ENCODE measurements at places on chromosomes 5 and 9.

- no peak for DNase-seq
Measured at GRCh38 chr9:6383551-6384225, 29.3 kb upstream of the UHRF2 start.

- DNase-seq, result no peak
Measured at GRCh38 chr5:108681079-108681921, 66.4 kb upstream of the FER start.

DNA sequence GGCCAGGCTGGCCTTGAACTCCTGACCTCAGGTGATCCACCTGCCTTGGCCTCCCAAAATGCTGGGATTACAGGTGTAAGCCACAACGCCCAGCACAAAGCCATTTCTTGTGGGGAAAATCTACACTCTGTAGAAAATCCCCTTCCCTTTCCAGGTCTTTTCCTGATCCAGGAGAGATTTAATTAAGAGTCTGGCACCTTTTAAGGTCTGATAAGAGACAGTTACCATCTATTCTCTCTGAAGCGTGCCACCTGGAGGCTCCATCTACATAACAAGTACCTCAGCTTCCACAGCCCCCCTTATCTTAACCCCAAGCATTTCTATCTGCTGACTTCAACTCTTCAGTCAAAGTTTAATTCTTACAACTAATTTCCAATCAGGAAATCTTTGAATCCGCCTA is 71.4 kb upstream of the CDK20 start:
- DNase-seq, result no peak

DNA sequence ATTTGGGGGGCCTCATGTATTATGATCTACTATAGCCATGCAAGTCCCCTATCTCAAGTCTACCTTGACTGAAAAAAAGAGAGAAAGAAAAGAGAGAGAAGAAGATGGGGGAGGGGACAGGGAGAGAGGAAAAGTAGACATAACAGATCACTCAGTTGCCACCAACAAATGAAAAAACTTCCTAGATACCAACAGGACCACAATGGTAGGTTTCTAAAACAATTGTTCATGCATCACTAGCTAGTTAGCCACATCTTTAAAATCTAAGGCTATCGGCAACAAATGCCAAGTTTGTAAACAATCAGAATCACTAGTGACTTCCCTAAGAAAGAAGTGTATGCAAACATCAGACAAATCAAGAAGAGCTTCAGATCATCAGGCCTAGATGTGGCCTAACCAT is 328.2 kb downstream of the BNC2 start:
- no peak for DNase-seq

- DNase-seq, result no peak
Measured at GRCh38 chr9:123835821-123836220, 94.1 kb downstream of the DENND1A start.

DNA sequence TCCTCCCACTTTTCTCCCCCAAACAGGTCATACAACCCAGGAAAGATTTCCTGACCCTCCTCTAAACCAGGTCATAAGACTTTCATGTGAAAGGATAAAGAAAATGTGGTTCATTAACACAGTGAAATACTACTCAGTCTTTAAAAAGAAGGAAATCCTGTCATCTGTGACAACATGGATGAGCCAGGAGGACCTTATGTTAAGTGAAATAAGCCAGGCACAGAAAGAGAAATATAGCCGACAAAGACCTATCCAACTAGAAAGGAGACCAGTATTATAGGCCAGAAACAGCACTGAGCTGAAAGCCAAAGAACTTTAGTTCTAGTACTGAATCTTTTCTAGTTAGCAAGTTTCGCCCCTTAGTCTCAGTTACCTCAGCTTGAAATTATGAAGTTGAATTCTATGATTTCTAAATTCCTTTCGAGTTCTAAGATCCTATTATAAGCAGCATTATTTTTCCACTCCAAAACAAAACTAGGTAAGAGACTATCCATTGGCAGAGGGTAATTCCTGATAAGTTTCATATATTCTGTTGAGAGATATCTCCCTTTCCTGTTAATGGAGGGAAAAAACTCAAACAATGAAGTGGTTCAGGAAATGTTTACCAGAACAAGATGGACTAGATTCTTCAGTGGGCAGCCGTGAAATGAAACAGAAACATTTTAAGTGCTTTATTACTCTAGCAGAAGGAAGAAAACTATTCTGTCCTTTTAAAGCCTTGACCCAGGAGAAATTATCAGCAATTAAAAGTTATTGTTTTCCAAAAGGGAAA is 42.5 kb downstream of the GNA14 start:
- DNase-seq, result no peak

- no peak for DNase-seq
Measured at GRCh38 chr5:169036079-169036805, 264.7 kb downstream of the SLIT3 start.

DNA sequence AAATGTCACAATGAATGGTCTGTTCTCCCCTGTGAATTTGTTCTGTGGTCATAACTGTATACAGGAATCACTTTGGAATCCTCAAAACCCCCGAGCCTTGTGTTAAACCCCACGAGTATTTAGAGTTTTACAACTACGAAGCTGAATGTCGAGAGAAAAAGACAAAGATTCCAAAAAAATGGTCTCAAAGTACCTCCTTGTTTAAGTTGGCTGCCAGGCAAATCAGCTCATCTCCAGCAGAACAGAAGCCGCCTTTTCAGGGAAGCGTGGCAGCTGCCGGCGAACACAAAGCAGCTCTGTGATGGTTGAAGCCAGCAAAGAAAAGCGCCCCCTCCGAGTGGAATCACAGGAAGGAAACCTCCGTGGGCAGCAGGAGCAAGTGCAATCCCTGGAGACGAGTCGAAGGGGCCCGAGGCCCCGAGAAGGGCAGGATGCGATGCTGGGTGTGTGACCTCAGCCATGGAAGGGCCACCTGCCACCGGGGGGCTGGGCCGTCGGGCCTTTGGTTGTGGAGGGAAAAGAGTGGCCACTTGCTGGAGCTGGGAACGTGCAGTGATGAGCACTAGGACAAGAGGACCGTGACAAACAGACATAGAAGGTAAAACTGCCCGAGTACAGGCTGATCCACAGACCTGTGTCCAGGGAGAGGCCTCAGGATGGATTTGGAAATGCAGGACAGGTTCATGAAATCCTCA is 706.4 kb downstream of the SEMA5A start:
- peak; percentile 88 for DNase-seq

GRCh38 chr5:169029661-169030274 is 271.2 kb downstream of the SLIT3 start:
- DNase-seq, result no peak

- DNase-seq, result no peak
Measured at GRCh38 chr9:126341426-126341825, 14.8 kb downstream of the MVB12B start.

DNA sequence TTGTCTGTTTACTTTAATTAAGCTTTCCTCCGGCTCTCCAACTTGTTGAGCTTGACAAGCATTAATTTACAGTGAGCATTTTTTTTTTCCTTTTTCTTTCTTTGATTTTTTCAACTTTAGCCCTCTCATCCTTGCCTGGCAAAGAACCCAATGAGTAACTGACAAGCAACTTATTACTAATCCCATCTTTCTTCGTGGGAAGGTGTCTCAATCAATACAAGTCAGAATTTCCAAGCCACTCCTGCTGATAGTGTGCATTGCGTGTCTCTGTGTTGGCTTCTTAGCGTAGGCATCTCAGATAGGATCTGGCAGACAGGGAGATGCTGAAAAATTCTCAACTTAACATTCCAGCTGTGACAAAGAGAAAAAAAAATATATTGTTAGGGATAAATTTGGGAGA is 527.7 kb upstream of the WWC1 start:
- no peak for DNase-seq

DNA sequence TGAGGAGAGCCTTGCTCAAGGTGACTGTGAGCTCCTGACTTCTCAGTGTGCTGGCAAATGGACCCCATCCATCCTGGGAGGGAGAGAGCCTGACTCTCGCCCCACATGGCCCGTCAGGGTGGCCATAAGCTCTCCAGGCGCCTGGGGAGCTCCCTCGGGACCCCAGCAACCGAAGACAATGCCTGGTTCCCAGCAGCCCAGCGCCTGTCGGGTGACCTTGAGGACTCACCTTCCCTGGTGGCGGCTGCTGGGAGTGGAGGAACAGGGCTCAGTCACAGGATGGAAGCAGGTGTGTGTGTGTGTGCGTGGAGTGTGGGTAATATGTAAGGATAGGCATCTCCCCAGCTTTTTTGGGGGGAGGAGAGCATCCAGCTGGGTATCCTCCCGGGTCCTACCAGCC is 190.3 kb downstream of the MELK start:
- no peak for DNase-seq

DNA sequence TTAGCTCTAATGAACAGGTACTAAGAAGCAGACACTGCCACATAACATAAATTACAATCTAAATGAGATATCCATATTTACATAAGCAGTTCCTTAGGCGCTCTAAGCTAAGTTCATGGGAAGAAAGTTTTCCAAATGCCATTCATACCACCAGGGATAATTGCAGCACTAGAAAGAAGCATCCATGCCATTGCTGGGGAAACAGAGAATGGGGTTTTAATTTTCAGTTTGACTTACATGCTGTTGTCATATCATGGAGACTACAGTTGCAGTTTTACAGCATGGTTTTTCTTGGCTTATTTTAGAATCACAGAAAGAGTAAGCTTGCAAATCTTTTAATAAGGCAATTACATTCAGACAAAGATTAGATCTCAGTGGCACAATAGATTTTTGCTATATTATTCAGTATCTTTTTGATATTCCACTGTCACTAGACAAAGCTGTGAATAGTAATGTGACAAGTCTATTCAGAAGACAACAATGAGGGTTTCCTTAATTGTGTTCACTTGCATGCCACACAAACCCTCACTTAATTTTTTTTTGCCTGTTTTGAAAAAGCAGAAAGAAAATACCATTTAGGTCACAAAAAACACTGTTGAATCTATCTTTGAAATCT is 108.4 kb upstream of the ELAVL2 start:
- no peak for DNase-seq

DNA sequence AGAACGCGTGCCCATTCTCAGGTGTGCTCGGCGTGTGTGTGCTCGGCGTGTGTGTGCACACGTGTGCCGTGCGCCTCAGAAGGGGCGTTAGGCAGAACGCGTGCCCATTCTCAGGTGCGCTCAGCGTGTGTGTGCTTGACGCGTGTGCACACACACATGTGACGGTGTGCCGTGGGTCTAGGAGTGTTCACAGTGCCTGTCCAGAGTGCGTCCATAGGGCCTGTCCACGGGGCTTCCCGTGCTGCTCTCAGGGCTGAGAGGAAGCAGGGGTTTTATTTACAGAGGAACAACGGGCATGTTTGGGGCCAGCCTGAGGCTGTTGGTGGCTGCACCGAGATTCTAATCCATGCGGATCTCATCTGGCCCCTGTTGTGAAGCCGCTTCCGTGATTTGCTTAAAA is 14.2 kb upstream of the AHRR start:
- no peak for DNase-seq

DNA sequence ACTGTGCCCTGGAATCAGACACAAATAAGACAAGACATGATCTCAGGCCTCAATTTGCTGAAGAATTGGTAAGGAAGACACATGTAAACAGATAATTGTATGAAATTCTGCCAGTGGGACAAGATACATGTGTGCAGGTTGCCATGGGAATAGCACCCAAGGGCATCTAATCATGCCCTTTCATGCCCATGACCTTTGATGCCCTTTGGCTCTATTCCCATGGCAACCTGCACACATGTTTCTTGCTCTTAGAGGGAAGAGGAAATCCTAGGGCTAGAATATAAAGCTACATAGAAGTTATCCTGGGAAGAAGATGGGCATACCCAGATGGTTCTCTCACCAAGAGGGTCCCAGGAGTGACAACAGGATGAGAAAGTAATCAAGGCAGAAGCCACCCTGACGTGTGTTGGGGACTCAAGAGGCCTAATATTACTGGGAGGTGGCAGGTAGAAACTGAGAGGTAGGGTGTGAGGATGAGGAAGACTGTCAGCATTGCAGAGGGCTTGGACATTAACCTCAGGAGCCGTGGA is 34.4 kb downstream of the P4HA2 start:
- no peak for DNase-seq

GRCh38 chr9:74132986-74133385 is 364.1 kb upstream of the RORB start:
- no peak for DNase-seq

- no peak for DNase-seq
Measured at GRCh38 chr5:131521252-131521651, 113.8 kb downstream of the RAPGEF6 start.

- no peak for DNase-seq
Measured at GRCh38 chr9:75907923-75908322, 17.4 kb downstream of the PCSK5 start.

DNA sequence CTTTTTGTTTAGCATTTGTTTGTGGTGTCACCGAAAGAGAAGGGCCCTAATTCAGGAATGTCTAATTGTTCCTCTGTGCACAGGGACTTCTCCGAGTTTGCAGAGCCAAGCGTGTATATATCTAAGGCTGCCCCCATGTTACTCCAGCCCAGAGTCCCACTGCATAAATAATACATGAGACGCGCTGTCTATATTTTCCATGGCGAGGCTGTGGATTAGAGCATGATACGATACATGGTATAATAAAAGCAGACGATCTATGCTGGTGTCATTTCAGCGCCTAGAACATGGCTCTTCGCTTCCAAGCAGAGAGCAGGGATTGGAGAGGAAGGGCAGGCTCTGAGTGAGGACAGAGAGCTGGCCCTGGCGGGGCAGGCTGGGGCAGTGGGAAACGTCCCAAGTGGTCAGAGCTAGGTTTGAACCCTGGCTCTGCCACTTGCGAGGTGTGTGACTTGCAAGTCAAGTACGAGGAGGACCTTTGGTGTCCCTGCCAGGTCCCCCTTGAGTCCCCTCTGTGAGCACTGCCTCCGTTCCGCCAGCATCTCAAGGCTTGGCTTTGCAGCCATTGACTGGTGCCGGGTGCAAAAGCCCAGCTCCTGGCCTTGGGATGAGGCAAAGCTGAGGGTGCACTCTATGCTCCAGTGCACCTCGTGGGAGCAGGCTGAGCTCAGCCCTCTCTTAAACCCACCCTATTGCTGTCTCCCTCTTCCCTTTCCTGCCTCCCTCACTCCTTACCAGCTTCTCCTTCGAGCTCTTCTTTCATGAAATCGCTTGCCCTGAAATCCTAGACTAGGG is 29.2 kb upstream of the LAMC3 start:
- DNase-seq, result no peak

DNA sequence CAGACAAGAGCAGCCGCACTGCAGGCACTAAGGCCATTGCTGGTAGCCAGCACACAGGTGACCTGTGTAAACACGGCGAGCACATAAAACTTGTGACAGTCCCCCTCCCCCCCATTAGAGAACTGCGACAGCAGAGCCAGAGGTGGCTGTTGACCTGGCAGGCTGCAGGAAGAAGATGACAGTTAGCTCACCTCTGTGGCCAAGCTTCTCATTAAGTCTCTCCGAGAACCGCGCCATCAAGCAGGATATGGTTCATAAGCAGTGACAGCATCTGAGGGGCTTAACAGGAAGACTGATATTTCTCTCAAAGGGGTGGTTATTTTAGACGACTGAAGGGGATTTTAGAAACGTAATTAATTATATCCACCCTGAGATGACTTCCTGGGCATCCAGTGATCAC is 5.2 kb downstream of the SURF4 start:
- DNase-seq, result no peak

DNA sequence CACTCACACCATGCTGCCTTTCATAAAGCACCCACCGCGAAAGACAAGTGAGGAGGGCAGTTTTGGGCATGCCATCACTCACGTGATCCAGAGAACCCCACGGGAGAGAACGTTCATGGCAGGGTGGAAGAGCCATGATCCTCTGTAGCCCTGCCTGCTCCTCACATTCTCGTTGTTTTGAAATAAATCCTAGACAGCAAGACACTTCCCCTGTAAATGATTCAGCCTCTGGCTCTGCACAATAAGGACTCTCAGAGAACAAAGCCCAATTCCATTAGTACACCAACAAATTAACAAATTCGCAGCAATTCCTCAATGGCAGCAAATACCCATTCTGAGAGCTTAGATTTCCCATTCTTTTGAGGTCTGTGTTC is 71.5 kb downstream of the WNK2 start:
- no peak for DNase-seq
